NCI-H187 treated with DMSO at 0.1 percent for 48 hours (cell line): ENCODE measurements at places on chromosomes 3 and 15.

DNA sequence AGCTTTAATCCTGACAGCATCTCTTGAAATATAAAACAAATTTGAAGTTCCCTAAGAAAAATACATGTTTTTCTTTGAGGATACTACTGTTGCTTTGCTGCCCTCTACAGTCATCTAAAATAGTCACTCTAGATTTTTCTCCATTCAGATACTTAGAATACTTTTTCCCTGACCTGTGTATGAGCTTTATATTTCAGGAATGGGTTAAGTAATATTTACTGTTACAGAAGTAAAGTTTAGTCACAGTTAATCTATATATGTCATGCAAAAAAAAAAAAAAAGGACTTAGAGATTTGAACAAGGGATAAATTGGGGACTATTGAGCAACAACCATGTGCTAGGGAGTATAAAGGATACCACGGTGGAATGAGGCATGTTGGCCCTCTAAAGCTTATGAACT, 8.8 kb downstream of the NECTIN3 start:
- DNase-seq: no peak

- no peak for DNase-seq
Measured at GRCh38 chr15:68990992-68991500, 23.4 kb upstream of the NOX5 start.

GRCh38 chr3:34408088-34408487, 609.7 kb downstream of the PDCD6IP start:
- DNase-seq: no peak

DNA sequence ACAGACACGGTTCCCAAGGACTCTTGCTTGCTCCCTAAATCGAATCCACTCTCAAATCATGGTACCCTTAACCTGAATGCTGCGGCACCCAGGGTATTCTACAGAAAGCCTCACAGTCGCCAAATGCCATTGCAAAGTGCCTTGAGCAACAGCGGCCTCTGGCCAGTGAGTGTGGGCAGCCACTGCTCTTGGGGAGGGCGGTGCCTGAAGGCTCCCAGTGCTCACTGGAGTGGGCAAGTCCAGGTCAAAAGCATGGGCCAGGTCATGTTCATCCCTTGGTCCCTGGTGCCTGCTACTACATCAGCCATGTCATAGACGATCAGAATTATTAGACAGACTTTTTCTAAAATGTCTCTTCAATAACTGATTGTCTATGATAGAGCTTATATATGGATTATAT, 82.5 kb downstream of the ADAMTS17 start:
- no peak for DNase-seq

- no peak for DNase-seq
Measured at GRCh38 chr15:71425388-71425787, 310.1 kb downstream of the THSD4 start.

DNA sequence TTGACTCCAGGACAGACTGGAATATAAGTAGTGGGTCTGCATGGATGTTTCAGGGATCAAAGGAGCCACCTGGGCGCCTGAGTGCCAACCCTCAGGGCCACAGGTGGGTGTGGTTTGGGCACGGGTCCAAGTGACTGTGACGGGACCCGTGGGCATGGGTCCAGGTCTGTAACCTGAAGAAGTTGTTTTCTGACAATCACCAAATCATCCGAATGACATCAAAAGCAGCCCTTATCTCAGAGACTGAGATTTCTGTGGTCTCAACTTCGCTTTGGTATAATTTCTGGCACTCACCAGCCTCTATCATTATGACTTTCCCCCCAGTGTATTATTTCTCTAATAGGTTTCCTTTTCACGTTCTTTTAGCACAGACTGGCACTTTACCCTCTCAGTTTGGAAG, 24.4 kb downstream of the RLBP1 start:
- no peak for DNase-seq

DNA sequence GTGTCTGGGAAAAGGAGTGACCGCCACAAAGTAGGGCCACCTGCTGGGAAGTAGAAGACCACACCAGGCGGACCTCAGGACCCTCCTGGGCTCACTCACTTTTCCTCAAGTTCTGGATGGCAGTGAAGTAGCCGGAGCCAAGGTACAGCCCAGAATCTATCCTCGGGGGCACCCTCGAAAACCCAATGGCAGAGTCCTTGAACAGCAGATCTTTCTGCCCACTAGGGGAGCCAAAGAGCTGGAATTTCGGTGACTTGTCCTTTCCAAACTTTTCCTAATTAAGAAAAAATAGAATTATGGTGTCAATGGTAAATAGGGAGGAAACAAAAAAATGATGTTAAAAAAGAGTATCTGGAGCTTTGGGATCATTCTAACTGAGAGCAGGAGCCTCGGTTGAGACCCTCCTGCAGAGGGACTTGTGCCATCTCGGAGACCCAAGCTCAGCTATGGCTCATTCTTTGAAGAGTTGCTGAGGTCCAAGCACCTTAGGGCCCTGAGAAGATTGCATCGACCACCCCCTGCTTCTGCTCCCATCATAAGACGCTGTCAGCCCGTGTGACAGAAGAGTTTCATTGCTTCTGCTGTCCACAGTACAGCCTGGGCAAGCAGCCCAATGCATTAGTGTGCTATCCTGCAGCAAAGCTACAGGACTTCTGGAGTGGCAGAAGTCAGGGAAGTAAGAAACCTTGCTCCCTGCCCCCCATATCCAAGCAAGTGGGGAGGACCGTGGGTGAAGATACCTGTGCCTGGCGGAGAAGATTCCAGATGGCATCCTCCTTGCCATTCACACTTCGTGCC, 14.8 kb downstream of the LTF start:
- no peak for DNase-seq

DNA sequence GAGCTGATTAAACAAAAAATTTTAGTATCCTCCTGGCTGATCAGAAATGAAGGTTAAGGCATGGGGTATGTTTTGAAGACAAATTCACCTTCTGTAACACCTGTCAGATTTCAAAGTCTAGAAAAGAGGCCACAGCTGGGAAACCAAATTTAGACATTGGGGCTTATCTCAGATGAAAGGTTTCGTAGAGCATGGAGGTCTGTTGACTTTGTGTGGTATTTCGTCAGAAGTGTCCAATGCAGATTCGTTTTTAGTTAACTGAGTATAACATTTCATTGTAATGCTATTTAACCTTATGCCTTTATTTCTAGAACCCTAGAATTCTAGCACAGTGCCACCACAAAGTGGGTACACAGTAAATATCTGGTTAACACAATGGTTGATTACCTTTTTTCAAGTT, 61.7 kb downstream of the FNDC3B start:
- no peak for DNase-seq

- DNase-seq: no peak
Measured at GRCh38 chr15:28919201-28919635, 33.4 kb downstream of the APBA2 start.

DNA sequence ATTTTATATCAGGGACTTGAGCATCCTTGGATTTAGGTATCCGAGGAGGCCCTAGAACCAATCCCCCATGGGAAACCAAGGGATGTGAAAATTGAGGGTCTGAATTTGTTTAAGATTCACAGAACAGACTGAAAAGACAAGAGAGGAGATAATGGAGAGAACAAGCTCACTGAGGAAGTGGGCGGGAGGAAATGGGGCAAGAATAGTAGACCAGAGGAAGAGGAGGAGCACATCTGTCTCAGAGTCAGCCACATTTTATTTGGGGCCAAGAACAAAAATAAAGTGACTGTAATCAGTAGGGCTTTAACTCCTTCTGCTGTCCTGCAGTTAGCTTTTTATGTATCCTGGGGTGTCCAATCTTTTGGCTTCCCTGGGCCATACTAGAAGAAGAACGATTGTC, 63.8 kb downstream of the BLM start:
- DNase-seq: no peak

DNA sequence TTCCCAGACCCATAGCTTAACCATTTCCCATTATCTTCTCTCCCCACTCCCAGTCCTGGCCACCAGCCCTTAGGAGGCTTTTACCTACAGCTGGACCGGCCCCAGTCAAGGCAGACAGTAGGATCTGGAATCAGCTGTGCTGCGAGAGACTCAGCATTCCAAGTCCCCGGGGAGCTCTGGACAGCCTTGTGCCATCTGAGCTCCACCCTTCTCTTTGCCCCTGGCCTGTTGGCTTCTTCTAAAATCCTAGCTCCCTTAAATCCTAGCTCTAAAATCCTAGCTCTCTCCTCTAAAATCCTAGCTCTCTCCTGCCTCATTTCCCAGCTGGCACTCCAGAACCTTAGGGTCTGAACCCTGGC, 21.3 kb downstream of the MEGF11 start:
- DNase-seq: no peak

GRCh38 chr3:143585720-143586456, 262.4 kb downstream of the SLC9A9 start:
- no peak for DNase-seq

GRCh38 chr3:193870376-193871219, 265.4 kb upstream of the HES1 start:
- DNase-seq: no peak

DNA sequence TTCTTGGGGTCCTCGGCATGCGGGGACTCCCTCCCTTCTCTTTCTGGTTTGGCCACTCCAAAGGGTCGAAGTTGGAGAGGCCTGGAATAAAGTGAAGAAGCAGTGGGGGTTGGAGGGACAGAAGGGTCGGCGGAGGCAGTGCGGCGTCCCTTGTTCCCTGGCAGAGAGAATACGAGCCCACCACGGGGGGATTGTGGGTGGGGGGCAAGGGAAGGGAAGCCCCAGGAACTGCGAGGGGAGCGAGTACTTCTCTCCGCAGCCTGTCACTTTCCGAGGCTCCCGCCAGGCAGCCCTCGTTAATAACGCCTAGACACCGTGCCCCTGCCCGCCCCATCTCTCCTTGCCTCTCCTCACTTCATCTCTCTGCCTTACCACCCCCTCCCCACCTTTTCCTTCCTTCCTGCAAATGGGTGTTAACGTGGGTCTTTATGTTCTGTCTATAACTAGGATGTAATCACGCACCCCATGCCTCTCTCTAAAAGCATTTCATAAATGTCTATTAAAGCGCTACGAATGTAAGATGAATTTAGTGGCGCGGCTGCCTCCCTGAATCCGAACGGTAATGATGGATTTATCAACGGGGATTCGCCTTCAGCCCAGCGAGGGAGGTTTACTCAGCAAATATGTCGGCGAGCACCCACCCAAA, 13.7 kb downstream of the NR2F2 start:
- no peak for DNase-seq

DNA sequence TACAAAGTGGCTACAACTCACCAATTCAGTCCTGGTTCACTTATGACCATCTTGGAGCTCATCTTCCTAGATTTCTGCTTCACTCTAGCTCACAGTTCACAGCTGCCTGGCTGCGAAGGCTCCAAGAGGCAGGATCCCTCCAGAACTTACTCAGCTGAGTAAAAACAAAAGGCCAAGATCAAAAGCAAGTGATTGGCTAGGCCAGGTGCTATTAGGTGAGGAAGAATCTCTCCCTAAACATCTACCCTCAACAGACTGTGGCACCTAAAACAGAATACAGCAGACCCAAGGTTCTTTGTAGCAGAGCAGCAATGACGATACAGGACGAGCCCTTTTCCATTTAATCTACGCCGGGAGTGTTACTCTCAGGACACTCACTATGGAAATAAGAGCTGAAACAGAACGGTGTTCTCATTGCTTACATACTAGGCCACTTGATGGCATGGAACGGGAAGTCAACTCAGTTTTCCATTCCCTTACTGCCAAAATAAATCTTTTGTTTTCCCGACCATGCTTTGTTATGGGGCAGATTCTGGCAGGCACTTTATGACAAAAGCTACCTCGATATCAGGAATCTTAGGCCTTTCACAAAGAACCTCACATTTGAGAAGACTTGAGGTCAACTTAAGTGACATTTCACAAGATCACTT, 901 bp downstream of the ICE2 start:
- no peak for DNase-seq

DNA sequence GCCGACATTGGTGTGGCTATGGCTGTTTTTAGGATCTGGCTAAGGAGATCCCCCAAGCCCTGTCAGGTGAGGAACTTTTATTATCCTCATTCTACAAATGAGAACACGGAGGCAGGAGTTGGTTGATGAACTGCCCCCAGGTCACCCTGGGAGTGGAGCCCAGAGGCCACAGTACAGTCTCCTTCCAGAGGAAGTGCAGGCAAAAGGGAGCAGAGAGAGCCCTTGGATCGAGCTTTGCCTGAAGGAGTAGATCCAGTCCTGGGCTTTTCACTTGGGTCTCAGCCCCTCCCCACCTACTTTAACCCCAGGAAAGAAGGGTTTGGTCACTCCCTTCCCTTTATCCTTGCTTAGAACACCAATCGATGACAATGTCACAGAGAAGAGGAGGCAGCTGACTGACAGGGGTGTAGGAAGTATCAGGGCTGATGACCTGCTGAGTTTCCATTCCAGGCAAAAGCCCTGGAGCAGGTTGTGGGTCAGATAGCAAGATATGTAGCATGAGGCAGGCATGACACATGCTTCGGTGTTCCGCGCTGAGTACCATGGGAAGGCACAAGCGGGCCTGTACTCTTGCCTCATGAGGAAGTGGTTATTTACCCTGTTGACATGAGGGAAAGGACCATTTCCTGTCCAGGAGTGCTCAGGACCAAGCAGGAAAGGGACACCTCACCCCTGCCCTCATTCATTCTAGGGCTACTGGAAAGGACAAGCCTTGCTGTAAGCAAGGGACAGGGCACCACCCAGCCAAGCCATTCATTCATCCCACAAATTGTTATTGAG, 5.8 kb upstream of the PLA2G4D start:
- no peak for DNase-seq

DNA sequence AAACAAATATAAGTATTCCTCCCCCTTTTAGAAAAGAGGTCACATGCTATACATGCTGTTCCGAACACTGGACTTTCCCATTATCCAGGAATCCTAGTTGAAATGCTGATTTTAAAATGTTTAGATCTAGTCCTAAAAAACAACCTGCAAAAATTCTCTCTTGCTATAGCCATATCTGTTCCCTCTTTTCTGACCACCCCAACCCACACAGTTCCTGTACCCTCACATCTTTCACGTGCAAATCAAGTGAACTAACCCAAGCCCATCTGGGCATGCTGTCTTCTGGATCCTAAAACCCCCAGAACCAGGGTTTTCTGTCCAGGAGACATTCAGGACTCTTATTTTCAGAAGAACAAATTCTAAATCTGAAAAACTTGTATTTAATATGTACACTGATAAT, 67.4 kb downstream of the RAD18 start:
- no peak for DNase-seq

- DNase-seq: no peak
Measured at GRCh38 chr3:31227131-31227562, 305.6 kb upstream of the STT3B start.

- peak; percentile 20 for DNase-seq
Measured at GRCh38 chr3:130671545-130672312, 74.9 kb downstream of the PIK3R4 start.

DNA sequence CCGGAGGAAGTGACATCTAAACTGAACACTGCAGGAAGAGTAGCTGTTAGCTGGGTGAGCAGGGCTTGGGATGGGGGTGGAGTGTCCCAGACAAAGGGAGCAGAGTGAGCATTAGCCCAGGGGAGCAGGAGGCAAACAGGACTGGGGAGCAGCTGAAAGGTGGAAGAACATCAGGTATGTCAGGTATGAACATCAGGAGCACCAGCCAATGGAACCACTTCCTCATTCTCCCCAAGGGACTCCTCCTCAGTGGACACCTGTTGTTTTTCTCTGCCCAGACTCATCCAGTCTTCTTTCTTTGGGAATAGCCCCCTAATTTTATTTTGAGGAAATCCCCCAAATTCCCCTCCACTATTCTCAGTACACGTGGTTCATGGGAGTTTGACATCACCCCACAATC, 107.7 kb upstream of the RAD18 start:
- DNase-seq: no peak
